ENCODE measurements at places on chromosomes 3 and 15.

DNA sequence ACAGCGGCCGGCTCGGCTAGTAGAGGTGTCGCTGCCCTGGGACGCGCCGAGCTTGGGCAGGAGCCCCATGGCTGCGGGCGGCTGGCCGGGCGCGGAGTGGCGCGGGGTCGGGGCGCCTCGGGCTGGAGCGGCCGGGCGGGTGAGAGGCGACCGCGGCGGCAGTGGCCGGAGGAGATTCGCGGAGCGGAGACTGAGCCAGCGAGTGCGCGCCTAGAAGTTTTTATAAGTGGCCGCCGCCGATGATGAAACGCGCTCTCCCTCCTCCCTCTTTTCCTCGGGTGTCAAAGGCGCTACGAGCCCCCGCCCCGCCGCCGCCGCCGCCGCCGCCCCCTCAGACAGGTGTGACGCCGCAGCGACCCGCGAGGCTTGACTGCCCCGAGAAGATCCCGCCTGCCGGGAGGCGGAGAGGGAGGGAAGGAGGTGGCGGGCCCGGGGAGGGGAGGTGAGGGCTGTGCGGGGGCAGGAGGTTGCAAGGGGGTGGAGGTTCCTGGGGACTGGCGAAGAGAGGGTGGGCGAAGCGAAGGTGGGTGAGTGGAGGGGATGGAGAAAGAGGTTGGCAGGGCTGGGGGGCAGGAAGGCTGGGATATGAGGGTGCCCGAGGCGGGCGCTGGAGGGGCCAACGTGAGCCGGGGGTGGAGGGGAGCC lies at the start of gene SLCO2A1:
Gene SLCO2A1 (minus strand): TSS at position 192 of the 645 bp plus-strand sequence. CDS start 123 bp downstream, at position 69.
- DNase-seq, result no peak

- DNase-seq, result no peak
Observed at GRCh38 chr3:64221571-64222257, 3.6 kb downstream of the PRICKLE2 start.

GRCh38 chr3:181629029-181629428 lies 82.7 kb upstream of the SOX2 start:
- DNase-seq, result no peak

DNA sequence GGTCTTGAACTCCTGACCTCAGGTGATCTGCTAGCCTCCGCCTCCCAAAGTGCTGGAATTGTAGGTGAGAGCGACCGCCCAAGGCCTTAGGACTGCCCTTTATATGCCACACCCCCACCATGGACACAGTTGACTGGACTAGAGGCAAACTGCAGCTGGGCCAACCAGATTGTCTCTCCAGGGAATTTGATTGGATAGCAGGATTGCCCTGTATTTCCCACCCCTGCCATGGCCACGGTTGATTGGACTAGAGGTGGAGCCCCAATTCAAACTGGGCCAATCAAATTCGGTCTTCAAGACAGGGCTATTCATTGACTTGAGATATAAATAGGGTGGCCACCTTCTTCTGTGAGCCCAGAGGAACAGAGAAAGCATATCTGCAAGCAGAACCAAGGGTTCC lies 6.9 kb upstream of the CLPX start:
- no peak for DNase-seq

- DNase-seq, result peak; percentile 94
Observed at GRCh38 chr15:58666957-58667356, 82.5 kb downstream of the ADAM10 start.

DNA sequence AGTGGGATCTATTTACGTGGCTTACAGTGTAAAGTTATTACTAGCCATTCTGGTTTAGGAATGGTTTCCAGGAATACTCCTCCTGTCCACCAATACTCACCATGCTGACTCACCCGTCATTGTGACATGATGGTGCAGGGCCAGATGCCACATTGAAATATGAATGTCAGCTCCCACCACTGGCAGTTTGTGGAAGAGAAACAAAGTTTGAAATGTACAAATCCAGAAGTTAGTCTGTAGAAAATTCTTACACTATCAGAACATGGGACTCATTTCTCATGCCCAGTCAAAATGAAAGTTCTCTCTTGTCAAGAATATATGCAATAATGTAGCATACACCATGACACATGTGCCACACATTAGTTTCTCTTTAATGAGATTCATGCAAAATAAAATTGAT lies 14.4 kb upstream of the TSPAN3 start:
- DNase-seq, result no peak

- DNase-seq, result no peak
Observed at GRCh38 chr3:184067573-184068055, 14.8 kb downstream of the HTR3C start.

GRCh38 chr3:17194116-17194515 lies 309.4 kb downstream of the PLCL2 start:
- DNase-seq, result no peak

- DNase-seq, result no peak
Observed at GRCh38 chr3:13222131-13222530, 148.9 kb upstream of the IQSEC1 start.

DNA sequence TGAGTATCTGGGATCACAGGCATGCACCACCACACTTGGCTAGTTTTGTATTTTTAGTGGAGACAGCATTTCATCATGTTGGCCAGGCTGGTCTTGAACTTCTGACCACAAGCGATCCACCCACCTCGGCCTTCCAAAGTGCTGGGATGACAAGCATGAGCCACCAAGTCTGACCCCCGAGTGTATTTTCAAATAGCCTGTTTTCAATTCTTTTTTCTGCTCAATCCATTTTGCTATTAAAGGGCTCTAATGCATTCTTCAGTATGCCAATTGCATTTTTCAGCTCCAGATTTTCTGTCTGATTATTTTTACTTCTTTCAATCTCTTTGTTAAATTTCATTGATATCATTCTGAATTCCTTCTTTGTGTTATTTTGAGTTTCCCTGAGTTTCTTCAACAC lies 5.8 kb downstream of the OR5H6 start:
- DNase-seq, result no peak

DNA sequence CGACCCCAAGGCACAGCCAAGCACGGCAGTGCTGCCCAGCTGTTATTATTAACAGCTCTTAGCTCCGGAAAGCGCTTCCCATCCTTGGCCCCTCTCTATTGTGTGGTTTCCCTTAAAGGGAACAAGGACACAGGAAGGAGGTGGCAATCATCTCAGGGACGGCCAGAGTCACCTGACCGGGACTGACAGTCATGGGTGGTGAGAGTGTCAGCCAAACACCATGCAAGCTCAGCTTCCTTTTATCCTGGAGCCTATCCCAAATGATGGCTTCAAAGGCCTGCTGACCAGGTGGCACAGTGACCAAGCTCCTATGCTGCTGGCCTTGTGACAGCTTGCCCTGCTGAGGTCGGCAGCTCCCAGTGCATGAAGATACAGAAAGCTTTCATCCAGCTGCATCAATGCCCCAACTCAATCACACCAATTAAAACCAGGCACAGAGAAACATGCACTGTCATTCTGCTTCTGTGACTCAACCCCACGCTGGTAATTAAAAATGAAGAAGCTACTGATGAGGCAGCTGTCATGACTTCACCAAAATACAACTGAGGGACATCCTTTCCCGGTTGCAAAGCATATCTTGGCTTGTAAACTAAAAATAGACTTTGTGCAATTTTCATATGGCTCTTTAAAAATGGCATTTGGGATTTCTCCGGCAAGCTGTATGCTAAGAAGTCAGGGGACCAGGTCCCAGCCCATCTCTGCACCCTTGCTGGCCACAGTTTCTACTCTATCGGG lies 34.0 kb downstream of the PCSK6 start:
- peak; percentile 76 for DNase-seq

- no peak for DNase-seq
Observed at GRCh38 chr15:40008061-40008765, 30.8 kb downstream of the SRP14 start.

GRCh38 chr3:32432711-32433530 lies 41.3 kb downstream of the CMTM7 start:
- DNase-seq, result no peak

- no peak for DNase-seq
Observed at GRCh38 chr15:57452090-57452754, 75.9 kb downstream of the CGNL1 start.

GRCh38 chr15:99605490-99605931 lies 39.7 kb downstream of the MEF2A start:
- DNase-seq, result no peak

GRCh38 chr15:88932271-88932874 lies 19.2 kb upstream of the MFGE8 start:
- DNase-seq, result peak; percentile 66

DNA sequence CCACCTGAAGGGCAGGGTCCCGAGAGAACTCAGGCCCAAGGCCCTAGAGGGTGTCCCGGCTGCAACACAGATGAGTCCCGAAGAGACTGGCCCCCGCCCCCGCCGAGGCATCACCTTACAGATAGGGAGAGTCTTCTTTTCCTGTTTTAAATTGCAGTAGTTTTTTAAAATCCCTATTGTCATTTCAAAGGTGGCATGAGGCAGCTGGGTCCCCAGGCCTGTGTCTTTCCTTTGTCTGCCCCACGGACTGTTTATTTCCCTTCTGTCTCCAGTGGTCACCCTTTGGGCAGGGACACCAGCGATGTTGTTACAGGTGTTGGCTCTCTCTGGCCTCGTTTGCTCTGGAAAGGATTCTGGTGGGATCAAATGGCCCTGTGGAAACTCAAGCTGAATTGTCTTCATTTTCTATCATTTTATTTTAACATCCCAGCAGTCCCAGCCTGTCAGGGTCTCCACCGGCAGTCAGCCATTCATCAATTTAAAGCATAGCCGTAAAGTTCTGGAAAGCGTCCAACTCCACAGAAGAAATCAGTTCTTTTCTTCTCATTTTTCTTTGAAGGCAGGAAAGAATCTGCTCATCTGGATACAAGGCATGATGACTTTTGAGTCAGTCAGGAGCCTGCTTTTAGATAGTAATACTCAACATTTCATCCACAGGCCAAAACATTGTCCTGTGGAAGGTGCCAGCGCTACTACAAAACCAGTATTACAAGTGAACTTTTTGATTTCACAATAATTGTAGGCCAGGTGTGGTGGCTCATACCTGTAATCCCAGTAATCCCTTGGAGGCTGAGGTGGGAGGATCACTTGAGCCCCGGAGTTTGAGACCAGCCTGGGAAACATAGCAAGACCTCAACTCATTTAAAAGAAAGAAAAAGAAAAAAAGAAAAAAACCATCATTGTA lies 96.2 kb downstream of the HES1 start:
- no peak for DNase-seq

DNA sequence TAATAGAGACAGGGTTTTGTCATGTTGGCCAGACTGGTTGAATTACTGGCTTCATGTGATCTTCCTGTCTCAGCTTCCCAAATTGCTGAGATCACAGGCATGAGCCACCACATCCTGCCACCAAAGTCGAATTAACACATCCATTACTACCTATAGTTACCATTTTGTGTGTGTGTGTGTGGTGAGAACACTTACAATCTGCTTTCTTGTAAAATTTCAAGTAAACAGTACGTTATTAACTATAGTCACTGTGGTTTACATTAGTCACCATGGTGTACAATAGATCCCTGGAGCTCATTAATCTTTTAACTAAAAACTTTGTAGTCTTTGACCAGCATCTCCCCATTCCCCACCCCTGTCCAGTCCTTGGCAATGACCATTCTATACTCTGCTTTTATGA lies 270.0 kb downstream of the NAALADL2 start:
- DNase-seq, result no peak

DNA sequence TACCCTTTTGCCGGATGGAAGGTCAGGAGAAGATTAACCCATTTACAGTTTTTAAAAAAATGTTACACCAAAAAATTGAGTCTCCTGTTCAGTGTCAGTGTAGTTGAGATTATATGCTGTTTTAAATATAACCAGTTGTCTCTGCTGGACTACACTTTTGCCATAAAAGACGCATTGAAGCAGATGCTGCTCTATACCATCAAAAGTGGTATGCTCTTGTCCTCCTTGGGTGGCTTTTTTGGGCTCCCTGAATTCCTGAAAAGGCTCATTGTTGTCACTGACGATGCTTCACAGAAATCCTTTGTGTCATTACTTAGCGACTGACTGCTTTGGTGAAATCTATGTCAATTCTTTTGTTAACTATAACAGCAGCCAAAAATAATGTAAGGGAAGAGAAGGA lies 133.9 kb upstream of the SKOR1 start:
- peak; percentile 29 for DNase-seq

GRCh38 chr3:154427685-154428285 lies 2.2 kb downstream of the GPR149 start:
- DNase-seq, result no peak

DNA sequence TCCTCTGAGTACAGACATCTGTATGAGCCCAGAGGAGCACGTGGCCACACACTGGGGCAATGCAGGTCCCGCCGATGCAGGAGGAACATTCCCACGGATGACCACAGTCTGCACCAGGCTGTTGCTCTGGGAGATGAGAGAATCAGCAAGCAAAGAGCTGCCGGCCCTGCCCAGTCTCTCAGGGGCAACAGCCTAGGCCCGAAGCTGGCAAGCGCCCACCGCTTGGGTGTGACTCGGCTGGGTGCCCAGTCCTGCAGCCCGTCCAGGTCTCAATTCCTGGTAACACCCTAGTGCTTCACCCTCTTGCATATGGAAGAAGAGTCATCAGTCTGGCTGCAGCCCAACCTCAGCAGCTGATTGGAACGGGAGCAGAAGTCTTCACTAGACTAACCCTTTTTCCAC lies 153.7 kb upstream of the HES1 start:
- no peak for DNase-seq

DNA sequence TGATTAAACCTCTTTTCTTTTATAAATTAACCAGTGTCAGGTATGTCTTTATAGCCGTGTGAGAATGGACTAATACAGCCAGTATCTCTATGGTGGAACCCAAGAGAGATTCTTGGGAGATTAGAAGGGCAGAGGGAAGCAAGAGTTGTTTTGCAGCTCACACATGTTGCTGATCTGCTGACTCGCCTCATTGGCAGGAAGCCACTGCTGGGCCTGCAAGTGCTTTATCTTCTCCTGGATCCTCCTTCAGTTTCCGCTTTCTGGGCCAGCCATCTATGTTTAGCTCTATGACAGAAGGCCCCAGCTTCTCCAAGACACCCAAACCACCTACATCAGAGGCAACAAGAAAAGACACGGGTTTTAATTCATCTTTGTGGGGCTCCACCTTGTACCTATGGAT lies 23.4 kb upstream of the GALNT15 start:
- DNase-seq, result no peak

DNA sequence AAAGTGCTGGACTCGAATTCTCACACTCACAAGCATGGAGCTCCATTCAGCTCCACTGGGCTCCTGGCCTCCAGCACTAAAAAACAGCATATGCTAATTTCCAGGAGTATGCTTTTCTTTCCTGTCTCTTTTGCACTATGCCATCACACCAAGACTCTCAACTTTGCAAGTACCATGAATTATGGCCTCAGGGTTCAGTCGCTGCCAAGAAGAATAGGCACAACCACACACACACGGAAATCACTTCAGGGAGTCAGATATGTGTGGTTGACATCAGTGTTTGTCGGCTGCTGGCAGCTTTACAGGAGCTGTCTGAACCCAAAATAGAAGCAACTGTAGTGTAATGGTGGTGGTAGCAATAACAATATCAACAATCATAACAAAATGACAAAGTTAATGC lies 305.0 kb upstream of the SLCO3A1 start:
- DNase-seq, result no peak

GRCh38 chr3:163261618-163262017 lies 1765.0 kb downstream of the OTOL1 start:
- no peak for DNase-seq

DNA sequence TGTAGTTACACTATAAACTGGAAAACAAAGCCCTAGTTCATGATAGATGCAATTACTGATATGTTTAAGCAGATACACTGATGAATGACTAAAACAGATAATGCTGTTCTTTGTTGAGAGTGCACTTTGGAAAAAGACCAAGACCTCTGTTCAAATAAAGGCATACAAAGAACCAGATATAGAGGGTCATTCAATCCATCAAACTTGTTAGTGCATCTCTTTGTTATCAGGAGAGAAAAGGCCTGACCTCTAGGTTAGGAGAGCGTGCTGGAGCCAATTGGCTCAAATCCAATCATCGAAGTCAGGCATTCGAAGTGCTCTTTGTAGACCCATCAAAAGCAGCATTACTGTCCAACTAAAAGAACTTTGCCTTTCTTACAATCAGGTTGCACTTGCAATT lies 124.2 kb downstream of the TFG start:
- DNase-seq, result no peak

All from hippocampal formation (tissue), 2 donors.